Placental epithelial cell (primary cell): ENCODE measurements at places on chromosomes 7 and 10. TPM values are rescaled to one million over a fixed set of nuclear protein-coding genes. Genes with fewer than 3 reads are reported as not detected.

CCNJ gene
- 5.5 and 8.9 TPM in 2 replicates for total RNA-seq

RELN gene
- total RNA-seq, result under 0.01 TPM in 1 of 2 replicates, not detected in the other

CYP2C19 gene
- total RNA-seq, result under 0.01 TPM in 1 of 2 replicates, not detected in the other

DYDC1 gene
- not detected in 2 replicates for total RNA-seq

DNTT gene
- not detected in 2 replicates for total RNA-seq
